ENCODE measurements at places on chromosomes 12 and 14.

GRCh38 chr14:100222224-100223093, 16.5 kb upstream of the YY1 start:
- DNase-seq: no peak

- no peak for DNase-seq
Measured at GRCh38 chr14:20559461-20559904, 1.4 kb downstream of the RNASE9 start.

DNA sequence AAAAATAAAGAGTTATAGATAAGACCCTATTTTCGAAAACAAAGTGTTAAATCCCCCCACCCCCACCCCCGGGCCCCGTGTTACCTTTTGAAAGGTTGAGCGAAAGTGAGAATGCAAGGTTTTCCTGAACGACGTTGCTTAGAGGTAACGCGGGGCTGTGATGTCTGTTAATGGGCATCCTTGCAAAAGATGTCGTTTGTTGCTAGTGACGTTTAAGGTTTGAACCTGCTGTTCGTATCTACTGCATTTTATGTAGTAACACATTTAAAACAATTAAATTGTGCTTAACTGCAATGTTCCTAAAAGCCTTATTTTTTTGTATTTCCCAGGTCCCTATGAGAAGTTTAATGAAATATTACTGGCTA, 1.2 kb downstream of the CPSF6 start:
- DNase-seq: peak; percentile 7

DNA sequence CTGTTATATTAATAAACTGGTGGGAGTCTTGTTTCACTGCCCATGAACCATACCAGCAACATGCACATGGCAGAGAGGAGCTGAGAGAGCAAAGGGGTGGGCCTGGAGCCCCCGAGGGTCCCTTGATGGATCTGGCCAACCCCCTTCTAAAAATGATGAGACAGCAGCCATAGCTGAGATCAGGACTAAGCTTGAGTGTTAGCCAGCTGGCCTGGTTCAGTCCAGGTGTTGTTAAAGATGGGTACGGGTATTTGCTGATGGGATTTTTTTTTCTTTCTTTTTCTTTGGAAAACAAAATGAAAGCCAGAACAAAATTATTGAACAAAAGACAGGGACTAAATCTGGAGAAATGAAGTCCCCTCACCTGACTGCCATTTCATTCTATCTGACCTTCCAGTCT, 16.0 kb downstream of the PCBP2 start:
- no peak for DNase-seq

DNA sequence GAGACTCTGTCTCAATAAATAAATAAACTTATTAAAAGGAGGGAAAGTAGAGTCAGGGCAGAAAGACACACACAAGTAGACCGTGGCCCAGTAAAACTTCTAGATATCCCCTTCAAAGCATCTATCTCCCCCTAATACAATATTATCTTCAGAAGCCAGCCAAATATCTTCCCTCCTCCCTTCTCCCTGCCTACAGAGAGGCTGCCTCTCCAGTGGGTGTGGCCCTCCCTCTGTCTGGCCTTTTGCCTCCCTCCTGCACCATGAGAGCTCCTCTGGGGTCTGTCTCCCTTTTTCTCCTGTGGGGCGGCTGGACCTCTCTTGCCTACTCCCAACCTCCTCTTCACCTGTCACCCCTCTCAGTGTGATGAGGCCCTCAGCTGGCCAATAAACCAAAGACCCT, 139.2 kb downstream of the EGLN3 start:
- DNase-seq: no peak

- peak; percentile 74 for DNase-seq
Measured at GRCh38 chr12:14256555-14257169, 108.8 kb upstream of the ATF7IP start.

DNA sequence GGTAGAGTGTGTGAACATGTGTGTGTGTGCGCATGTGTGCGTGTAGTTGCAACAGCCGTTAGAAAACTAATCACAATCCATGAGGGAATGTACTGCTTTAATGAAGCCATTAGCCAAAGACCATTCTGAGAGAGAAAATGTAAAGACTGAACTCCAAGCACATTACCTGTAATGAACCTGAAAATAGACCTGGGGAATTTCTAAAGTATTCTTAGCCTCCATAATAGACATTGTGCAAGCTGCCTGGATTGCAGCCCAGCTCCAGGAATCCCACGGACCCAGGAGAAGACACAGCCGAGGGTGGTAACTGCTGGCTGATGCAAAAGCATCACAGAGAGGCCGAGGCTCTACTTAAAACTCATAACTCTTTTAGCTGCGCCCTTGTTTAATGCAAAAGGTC, 156.6 kb downstream of the SLC15A4 start:
- no peak for DNase-seq

DNA sequence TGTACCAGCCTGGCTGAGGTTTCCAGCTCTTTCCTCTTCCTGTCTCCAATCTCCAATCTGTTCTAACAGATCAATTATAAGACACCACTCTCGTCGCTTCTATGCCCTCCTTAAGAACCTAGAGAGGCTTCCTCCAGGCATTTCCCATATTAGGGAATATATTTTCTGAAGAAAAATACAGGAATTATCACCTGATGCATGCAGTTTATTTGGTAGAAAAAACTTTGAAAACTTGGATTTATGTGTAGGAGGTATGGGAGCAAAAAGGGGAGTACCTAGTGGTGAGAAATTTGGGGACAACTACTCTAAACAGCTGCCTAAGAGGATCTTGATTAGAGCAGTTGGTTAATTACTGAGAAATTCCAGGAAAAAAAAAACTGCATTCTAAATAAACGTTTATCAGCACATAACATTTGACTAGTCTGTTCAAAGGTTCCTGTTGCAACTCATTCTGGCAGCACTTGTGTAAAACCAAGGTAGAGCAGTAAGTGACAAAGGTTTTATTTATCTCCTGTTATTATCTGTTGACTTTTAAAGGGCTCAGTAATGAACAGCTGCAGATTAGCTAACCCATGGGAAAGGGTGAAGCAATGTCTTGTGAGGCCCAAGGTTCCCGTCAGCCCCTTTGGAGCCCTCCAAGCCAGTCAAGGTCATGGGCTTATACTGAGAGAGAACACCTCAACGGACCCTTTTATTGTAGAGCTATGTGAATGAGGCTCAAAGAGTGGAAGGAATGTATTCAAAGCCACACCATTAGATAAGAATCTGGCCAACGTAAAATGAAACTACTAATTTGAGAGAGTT, 36.4 kb upstream of the NR1H4 start:
- no peak for DNase-seq

DNA sequence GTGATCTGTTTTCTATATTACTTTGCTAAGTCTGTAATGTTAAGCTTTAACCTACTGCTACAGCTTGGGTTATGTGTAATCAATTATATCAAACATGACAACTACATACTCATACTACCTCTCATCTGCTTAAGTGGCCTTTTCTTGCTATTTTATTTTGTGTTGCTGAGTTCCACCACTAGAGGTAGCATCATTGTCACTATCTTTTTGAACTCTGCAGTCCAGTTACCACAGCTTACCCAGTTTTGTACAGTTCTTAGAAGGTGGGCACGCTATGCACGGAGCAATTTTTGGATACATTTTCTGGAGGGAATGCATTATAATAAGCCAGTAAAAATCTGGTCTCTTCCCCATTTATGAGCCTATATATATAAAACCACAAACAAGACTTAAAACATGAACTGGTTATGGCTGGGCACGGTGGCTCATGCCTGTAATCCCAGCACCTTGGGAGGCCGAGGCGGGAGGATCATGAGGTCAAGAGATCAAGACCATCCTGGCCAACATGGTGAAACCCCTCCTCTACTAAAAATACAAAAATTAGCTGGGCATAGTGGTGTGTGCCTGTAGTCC, 48.5 kb downstream of the SAV1 start:
- DNase-seq: no peak

GRCh38 chr12:21451529-21451928, 14.1 kb downstream of the PYROXD1 start:
- DNase-seq: no peak

- DNase-seq: no peak
Measured at GRCh38 chr12:32754111-32754510, 1.6 kb downstream of the YARS2 start.

GRCh38 chr12:98332642-98333041, 182.7 kb upstream of the TMPO start:
- no peak for DNase-seq

DNA sequence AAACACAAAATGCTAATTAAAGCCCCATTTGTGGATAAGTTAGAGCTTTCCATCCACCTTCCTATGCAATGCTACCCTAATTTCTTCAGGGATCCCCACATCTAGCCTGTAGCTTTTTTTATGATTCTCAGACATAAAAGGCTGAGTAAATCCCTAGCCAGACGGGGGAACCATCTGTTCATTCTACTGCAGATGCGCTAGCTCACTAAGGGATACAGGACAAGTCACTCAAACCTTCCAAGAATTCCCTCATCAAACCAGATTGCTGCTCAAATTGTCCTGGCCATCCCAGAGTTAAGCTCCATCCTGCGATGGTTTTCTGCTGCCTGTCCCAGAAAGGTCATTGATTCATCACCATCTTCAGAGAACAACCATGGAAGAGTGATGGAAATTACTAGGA, 56.7 kb downstream of the MYRFL start:
- no peak for DNase-seq

DNA sequence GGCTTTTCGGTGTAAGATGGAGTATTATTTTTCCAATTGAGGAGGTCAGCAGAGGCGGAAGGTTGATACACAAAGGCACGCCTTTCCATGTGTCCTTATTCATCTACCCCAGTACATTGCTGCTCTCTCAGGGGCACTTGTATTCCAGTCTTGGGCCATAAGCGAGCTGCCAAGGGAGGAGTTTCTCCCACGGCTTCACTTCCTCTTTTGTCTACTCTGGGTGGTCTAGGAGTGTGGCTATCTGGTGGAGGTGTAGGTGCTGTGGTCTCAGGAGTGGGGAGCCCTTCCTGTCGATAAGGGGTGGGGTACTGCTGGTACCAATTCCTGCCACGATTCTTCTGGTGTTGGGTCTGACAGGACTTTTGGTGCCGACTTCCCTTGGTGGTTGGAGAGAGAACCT, 73.4 kb downstream of the GAS2L3 start:
- DNase-seq: no peak

- no peak for DNase-seq
Measured at GRCh38 chr12:11730299-11731041, 81.0 kb downstream of the ETV6 start.

- DNase-seq: no peak
Measured at GRCh38 chr12:86194721-86195120, 61.5 kb downstream of the MGAT4C start.

- DNase-seq: no peak
Measured at GRCh38 chr12:84702001-84702400, 210.6 kb downstream of the SLC6A15 start.

- no peak for DNase-seq
Measured at GRCh38 chr12:64091186-64091585, 130.9 kb downstream of the KICS2 start.

- no peak for DNase-seq
Measured at GRCh38 chr12:25071366-25071765, 122.5 kb upstream of the BCAT1 start.

DNA sequence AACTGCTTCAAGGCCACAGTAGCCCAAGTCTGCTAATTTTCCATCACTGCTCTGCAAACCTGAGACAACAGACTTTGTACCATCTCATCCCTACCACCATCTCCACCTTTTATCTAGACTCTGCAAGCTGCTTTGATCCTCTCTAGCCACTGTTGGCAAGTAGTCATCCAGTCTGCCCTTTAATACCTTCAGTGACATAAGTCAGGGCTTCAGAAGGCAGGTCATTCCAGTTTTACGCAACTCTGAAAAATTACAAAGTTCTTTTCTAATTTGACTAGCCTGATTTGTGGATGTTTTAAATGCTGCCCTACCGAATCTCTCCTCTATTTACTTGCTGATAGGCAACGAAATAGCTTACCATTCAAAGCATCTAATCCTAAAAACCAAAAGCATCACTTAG, 2.8 kb downstream of the FERMT2 start:
- no peak for DNase-seq

DNA sequence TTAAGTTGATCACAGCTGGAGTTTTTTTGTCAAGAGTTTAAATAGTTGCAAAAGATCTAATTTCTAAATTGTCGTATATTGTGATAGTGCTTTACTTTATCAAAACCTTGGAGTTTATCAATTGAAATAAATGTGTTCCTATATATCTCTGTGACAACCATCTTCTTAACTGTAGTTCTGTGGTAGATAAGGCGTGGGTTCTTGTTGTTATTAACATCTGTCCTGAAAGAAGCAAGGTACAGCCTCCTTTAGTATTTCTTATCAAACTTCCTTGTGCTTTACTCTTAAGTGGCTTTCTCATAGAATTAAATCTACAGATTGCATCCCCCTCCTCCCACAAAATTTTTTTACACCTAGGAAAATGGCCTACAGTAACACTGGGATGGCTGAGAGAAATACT, 7.3 kb downstream of the SCYL2 start:
- no peak for DNase-seq

DNA sequence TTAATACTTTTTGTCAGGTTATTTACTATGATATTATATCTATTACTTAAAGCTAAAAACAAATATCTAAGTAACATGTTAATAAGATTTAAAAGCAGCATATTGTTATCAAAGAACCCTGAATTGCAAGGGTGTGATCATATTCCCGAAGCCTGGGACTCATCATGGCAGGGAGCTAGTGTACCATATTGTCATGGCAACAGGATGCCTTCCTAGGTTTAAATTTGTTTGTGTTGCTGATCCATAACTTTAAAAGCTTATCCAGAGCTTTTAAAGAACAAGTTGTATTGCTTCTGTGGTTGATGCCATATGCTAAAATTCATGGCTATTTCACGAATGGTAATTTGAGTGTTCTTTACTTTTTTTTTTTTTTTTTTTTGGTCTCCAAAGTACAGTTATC, 500.5 kb downstream of the NAV3 start:
- DNase-seq: no peak

DNA sequence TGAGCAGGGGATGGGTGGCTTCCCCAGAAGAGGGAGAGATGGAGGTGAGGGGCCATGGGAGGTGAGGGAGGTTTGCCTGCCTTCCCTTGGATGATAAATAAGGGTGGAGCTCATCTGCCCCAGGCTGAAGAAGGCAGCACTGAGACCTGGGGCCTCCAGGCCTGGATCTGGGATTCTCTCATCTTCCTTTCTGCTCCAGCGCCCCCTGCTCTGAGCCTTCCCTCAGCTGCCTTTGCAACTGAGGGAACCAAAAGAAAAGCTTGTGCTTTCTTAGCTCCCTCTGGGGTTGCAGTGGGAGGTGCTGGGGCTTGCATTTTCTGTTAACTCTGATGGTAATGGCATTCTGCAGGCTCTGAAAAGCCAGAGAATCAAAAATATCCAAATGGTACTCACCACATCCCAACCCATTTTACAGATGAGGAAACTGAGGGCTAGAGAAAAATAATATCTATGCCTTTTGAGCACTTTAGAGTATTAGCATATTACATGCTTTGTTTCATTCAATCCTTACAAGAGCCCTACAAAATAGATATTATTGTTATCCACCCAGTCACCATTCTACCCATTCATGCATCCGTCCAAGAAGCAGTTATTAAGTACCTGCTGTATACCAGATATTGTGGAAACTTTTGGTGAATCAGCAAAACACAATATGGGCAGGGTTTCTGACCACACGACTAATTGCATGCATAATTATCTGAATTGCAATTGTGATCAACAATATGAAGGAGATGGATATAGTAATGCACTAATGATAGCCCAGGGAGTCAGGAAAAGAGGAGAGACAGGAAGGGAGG, 102.2 kb downstream of the WSCD2 start:
- no peak for DNase-seq

- DNase-seq: no peak
Measured at GRCh38 chr14:94378527-94379290, 9.7 kb downstream of the SERPINA1 start.

Measured in activated gamma-delta T cell treated with Interleukin-2 at 50 U/mL for 16 hours (primary cell).